Nucleus accumbens (tissue), 56 donors: ENCODE measurements at places on chromosomes 13 and 19.

DNA sequence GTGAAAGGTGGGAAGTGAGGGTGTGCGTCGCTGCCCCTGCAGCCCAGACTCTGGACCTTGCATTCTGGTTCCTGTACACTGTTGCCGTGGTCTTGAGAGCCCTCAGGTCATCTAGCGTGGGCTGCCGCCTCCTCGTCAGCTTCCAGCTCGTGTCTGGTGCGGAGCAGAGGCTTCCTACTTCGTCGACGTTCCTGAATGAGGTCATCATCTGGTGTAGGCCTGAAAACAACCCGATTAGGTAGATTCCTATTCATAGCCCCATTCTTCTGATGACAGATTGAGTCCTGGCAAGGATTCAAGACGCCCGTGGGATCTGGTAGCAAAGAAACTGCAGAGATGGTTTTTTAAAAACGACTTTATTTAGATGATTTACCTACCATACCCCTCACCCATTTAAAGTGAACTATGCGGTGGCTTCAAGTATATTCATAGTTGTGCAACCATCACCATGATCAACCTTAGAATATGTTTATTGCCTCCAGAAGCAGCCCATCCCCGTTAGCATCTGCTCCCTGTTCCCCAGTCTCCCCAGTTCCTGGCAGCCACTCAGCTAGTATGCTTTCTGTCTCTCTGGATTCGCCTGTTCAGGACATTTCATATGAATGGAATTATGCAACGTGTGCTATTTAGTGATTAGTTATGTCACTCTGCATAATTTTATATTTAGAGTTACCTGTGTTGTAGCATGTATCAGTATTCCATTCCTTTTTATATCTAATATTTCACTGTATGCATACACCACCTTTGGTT lies 13.8 kb downstream of the NAXD start:
- DNase-seq: no peak

- peak; percentile 37 for DNase-seq
Measured at GRCh38 chr19:2049741-2050348, 1.2 kb downstream of the MKNK2 start.

DNA sequence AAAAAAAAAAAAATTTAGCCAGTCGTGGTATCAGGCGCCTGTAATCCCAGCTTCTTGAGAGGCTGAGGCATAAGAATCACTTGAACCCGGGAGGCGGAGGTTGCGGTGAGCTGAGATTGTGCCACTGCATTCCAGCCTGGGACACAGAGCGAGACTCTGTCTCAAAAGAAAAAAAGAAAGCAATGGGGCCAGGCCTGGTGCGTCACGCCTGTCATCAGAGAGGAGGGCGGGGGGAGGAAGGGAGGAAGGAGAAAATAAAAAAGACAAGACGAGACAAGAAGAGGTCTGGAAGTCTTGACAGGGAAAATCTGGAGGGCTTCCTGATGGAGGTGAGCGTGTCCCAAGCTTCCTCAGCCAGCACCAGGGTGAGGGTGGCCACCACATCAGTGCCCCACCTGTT lies 54.9 kb upstream of the PTPRS start:
- no peak for DNase-seq

GRCh38 chr13:89061821-89062220 lies 1390.7 kb downstream of the SLITRK5 start:
- no peak for DNase-seq

DNA sequence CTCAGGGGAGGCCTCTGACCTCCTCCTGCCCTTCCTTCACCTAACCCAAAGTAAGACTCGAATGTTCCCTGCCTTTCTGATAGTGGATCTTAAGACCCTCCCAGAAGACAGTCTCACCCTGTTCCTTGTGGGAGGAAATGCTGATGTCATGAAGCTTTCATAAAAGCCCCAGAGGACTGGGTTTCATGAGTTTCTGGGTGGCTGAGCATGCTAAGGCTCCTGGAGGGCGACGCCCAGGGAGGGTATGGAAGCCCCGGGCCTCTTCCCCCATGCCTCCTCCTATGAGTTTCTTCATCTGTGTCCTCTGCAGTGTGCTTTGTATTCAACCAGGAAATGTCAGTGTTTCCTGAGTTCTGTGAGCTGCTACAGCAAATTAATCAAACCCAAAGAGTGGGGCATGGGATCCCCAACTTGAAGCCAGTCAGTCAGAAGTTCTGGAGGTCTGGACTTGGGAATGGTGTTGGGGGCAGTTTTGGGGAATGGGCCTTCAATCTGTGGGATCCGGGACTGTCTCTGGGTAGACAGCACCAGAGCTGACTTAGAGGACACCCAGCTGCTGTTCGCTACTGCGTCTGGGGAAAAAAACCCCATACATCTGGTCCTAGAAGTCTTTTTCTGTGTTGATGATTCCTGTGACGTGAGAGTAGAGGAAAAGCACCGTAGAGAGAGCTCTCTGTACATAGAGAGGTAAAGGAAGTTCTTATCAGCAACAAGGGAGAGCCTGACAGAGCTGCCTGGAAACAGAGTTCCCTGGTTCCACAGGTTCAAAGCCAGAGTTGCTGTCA lies 2.0 kb upstream of the LILRB2 start:
- no peak for DNase-seq

GRCh38 chr19:1766800-1767352 lies 13.6 kb downstream of the ONECUT3 start:
- DNase-seq: no peak

- peak; percentile 27 for DNase-seq
Measured at GRCh38 chr19:7831452-7831851, 1.4 kb downstream of the EVI5L start.

GRCh38 chr19:6806488-6806887 lies 34.0 kb downstream of the VAV1 start:
- no peak for DNase-seq

DNA sequence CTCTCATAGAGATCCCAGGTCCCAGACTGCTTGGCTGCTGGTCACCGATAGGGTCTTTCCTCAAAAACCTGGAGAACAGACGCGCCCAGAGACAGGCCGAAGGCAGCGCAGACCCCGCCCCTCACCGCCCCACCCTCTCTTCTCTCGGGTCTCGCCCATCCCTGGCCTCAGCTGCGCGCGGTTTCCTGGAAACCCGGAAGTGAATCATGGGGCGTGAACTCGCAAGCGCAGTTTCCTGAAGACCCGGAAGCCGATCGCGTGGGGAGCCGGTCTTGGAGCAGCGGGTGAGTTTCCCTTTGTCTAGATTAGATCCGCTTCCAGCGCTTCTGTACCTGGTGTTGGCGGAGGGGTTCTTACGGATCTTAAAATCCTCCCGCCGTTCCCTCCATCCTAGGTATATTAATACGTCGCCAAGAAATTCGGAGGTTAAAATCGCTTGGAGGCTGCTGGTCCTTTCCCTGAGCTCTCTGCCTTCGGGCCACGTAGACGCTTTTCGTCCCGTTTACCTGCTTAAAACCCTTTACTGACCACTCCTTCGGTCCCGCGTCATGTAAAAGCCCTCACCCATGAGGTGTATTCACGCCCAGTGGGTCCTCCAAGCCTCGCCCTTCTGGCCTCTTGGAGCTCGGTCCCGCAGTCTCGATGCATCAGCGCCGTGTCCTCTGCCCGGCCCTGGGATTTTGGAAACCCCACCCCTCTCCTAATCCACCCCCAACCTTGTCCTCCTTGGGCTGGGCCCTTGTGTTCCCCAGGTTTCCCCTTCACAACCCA lies at the start of gene ZNF578:
Gene ZNF578 (plus strand): TSS at position 230 of the 771 bp plus-strand sequence. CDS start 48,293 bp downstream, outside the sequence.
- DNase-seq: peak; percentile 11

DNA sequence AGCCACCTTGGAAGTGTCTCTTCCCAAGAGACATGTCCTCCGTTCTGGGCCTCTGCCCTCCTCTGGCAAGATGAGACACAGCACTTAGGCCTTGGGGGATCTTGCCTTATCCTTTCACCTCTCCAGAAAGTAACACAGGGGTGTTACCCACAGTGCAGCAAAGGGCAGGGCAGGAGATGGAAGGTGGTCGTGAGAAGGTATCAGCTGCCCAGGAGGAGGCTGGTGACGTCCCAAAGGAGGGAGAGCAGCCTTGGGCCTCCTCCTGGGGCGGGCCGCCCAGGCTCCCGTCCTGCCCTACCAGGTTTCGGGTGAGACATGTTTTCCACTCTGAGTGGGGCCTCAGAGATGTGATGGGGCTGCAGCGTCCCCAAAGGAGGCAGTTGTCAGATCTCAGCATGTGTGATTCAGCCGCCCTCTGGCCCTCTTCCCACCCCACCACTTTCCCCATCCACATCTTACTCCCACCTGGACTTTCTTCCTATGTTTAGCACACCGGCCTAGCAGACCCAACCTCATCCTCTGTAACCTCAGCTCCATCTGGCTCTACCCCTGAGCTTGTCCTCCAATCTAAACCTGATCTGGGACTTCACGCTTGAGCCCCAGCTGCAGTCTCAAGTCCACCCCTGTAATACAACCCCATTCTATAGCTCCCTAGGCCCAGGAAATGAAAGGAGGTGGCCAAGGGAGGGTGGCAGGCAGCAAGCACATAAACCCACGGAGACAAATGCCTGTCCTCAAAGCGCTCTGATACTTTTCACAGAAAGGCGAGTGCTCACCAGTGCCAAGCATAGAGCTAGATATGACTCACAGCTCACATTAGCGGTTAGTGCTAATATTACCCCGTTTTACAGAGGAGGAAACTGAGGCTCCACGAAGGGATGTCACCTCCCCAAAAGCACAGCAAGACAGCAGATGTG lies 9.3 kb downstream of the POU2F2 start:
- no peak for DNase-seq

DNA sequence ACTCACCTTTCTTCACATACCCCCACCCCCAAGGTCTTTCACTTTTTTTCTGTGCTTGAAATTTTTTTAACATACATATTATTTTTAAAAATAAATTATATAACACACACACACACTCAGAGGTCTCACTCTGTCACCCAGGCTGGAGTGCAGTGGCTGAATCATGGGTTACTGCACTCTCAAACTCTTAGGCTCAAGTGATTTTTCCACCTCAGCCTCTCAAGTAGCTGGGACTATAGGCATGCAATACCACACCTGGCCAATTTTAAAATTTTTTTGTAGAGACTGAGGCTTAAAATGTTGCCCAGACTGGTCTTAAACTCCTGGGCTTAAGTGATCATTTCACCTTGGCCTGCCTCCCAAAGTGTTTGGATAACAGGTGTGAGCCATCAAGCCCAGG lies 32.9 kb upstream of the ZNF429 start:
- DNase-seq: no peak

DNA sequence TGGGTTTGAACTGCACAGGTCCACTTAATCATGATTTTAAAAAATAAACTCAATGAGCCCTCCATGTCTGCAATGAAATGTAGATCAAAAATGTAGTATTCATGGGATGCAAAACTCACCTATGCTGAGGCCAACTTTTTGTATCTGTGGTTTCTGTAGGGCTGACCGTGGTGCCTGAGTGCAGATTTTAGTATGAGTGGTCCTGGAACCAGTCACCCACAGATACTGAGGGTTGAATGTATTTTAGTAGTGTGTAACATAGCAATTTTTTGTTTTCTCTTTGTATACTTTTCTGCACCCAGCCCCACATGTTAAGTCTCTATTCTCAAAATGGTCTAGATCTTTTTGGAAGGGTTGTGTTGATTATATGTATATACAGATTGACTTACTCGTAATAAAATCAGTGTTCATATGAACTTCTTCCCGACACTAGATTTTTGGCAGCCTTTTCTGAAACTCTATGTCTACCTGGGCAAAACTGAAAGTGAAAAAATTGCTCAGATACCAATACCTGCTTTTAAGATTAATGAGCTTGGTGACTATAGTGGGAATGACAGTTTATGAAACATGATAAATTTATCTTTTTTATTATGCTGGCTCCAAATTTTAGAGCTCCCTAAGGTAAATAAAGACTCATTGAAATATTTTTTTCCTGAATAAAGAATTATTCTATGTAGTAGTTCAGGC lies 51.6 kb downstream of the DNAJC15 start:
- no peak for DNase-seq

DNA sequence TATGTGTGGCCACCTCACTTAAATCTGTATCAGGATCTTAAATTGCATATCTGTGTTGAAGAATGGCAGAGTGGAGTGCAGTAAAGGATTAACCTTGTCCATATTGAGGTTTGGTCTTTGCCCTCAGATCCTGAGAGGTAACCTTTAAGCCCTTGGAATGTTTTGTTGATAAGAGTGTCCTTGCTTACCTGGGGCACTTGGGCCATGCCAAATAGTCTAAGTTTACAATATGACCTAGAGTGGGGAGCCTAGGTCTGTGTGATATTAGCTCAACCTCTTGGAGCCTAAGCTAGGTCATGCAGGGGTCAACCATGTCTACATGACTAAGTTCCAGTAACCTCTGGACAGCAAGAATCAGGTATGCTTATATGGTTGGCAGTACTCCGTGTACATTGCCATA lies 792.5 kb downstream of the DIAPH3 start:
- DNase-seq: no peak

DNA sequence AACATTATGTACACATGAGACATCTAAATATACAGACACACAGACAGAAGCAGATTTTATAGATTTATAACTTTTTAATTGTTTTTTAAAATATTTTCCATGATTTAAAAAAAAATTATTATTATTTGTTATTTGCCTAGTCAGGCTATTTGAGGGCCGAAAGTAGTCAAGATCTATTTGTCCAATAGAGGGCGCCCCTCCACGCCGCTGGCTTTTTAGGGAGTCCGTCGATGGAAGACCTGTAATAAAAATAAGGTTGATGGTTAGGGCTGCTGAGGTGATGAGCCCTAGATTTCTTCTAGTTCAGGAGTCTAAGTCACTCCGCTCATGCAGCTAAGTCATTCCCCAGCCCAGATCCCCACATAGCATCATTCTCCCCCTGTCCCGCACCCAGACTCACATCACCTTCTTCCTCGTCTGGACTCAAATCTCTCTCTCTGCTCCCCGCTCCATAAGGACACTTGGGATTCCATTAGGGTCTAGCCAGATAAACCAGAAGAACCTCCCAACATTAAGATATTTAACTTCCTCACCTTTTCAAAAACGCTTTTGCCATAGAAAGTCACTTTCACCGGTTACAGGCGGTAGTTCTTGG lies 33.9 kb upstream of the CEACAM21 start:
- DNase-seq: no peak

- DNase-seq: no peak
Measured at GRCh38 chr19:55146078-55146704, 2.8 kb downstream of the TNNT1 start.
